ENCODE measurements at places on chromosomes 12 and 14. TPM values are rescaled to one million over a fixed set of nuclear protein-coding genes. Genes with fewer than 3 reads are reported as not detected.

GRCh38 chr12:27453421-27453820 is 6.9 kb downstream of the SMCO2 start:
- DNase-seq, result no peak

DNA sequence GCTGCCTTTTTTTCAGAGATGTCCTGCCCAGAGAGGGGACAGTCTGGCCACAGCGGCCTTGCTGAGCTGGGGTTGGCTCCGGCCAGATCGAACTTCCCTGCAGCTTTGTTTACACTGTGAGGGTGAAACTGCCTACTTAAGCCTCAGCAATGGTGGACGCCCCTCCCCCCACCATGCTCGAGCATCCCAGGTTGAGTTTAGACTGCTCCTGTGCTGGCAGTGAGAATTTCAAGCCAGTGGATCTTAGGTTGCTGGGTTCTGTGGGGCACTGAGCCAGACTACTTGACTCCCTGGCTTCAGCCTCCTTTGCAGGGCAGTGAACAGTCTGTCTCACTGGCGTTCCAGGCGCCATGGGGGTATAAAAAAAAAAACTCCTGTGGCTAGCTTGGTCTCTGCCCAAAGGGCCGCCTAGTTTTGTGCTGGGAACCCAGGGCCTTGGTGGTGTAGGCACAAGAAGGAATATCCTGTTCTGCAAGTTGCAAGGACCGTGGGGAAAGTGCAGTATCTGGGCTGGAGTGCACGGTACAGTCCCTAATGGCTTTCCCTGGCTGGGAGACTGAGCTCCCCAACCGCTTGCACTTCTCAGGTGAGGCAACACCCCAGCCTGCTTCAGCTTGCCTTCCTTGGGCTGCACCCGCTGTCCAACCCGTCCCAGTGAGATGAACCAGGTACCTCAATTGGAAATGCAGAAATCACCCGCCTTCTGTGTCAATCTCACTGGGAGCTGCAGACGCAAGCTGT is 79.1 kb downstream of the LRIG3 start:
- DNase-seq, result no peak

DNA sequence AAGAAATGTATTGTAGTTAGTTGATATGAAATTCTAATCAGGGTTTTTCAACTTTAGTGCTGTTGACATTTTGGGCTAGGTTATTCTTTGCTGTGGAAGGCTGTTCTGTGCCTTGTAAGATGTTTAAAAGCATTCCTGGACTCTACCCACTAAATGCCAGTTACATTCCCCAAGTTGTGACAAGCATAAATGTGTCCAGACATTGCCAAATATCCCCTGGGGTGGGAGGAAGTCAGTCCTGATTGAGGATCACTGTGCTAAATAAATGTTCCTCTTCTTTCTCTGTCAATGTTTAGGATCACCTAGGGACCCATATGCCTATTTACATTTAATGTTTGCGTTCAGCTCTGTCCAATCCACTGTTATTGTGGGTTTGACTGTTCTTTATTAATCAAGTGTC is 268.3 kb downstream of the TMTC2 start:
- DNase-seq, result no peak

The PSMA6 gene
- 372 TPM for total RNA-seq

DNA sequence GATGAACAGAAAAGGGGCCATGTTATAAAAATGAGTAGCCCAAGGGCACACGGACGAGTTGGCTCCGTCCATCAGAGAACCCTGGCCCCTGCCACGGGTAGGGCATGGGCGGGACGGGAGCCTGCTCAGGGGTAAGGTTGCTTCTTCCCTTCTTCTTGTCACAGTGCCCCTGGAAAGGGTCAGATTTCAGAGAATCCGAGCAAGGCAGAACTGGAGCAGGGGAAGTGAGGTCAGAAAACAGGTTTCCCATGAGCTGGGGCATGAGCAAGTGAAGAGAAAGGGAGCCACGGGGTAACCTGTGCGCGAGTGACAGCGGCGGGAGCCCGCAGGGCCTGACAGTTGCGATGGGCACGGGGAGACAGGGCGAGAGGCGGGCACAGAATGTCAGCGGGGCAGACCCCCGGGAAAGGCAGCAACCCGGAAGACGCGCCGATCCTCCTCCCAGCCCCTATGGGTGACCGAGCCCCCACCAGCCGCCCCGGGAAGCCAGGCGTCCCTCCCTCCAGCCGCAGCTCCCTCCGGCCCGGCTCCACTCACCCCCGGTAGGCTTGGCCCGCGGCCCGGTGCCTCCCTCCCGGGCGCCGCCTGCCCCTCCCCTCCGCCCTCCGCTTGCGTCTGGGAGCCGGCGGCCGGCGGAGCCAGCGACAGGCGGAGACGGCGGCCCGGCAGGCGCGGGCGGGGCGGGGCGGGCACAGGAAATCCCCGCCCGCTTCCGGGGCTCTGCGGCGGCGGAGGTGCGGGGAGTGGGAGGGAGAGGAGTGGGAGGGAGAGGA is at the start of gene ZNF641:
TSS of gene ZNF641 (minus strand) at position 671 of the 773 bp plus-strand sequence. CDS start 2,829 bp downstream, outside the sequence.
- DNase-seq, result peak; percentile 71

GRCh38 chr14:21109377-21110138 is 8.7 kb downstream of the TMEM253 start:
- DNase-seq, result no peak

The RDH12 gene
- total RNA-seq, result 0.20 TPM

DNA sequence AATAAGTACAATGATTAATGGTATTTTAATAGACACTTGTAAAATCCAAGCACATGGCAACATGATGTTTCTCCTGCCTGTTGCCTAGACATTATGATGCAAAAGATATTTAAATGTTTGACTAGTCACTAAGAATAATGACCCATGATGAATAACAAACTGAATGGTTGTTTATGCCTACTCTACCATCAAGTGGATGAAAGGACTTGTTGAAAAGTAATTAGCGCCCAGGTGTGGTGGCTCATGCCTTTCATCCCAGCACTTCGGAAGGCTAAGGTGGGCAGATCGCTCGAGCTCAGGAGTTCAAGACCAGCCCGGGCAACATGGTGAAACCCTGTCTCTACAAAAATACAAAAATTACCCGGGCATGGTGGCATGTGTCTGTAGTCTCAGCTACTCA is 30.7 kb downstream of the KIF21A start:
- DNase-seq, result no peak

GRCh38 chr14:30234966-30235365 is 307.3 kb upstream of the PRKD1 start:
- no peak for DNase-seq

GRCh38 chr12:132544498-132544897 is 54.5 kb downstream of the FBRSL1 start:
- no peak for DNase-seq

DNA sequence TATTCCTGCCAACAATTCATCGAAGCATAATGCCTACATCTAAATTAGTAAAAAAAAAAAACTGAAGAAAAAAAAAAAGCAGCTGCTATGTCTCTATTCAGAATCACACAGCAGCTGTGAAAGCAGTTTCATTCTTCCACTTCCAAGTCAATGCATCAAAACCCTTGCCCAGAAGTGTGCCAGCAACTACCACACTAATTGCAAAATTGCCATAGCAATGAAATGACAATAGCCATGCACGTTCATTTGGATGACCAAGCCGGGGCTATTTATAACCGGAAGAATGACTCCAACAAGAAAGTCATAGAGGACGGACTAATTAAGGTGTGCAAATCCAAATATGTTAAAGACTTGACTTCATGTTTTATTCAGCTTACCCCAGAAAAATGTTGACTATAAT is 42.5 kb downstream of the SLC2A13 start:
- DNase-seq, result peak; percentile 29

DNA sequence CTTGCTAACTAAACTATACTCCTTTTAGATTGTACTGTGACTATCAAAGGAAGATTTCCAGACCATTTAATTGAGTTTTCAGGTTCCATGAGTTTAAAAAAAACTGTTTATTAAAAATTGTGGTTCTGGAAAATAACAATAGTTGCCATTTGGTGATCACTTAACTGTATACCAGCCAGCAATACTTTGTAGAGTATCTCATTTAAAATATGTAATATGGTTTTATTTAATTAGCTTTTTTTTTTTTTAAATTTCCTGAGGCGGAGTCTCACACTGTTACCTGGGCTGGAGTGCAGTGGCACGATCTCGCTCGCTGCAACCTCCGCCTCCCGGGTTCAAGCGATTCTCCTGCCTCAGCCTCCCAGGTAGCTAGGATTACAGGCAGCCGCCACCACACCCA is 7.4 kb downstream of the MARK3 start:
- DNase-seq, result no peak

The CEBPE gene
- not detected for total RNA-seq

GRCh38 chr12:79961411-79961810 is 26.5 kb upstream of the PPP1R12A start:
- no peak for DNase-seq

GRCh38 chr14:22383515-22384166 is 205.4 kb downstream of the DAD1 start:
- DNase-seq, result no peak

The SLC2A13 gene
- total RNA-seq, result 0.96 TPM

The ZFYVE21 gene
- total RNA-seq, result 30.1 TPM

- DNase-seq, result peak; percentile 29
These were observed 3.1 kb downstream of the LRFN5 start for GRCh38 chr14:41609704-41610183.

DNA sequence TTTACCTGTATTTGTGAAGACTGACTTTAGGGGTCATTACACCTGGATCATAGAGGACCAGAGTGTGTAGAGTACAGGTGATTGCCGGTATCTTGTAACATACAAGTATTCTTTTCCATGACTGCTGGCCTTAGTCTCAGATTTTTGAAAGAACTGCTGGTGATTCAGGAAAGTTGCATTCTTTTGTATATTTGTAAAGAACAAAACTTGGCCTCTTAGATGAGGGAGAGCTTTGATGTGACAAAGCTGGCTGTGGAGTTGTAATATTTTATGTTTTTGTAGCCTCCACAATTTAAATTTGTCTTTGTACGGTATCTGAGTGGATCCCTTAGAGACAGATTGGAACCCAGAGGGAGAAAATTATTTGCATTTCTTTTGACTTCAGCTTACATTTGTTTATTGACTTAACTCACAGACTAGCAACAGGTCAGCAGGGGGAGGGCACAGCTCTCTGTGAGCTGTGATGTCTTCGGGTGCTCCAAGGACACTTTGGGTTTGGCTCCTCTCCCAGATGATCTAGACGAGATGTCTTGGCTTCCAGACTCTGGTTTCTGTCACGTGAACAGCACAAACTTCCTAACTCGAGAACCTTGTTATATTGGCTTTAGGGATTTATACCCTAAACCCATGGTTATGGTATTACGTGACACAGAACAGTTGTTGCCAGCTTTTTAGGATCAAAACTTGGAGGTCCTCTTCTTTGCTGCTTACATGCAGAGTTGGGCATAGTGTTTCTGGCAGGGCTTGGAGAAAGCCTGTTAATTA is 65.9 kb downstream of the DAAM1 start:
- peak; percentile 87 for DNase-seq

DNA sequence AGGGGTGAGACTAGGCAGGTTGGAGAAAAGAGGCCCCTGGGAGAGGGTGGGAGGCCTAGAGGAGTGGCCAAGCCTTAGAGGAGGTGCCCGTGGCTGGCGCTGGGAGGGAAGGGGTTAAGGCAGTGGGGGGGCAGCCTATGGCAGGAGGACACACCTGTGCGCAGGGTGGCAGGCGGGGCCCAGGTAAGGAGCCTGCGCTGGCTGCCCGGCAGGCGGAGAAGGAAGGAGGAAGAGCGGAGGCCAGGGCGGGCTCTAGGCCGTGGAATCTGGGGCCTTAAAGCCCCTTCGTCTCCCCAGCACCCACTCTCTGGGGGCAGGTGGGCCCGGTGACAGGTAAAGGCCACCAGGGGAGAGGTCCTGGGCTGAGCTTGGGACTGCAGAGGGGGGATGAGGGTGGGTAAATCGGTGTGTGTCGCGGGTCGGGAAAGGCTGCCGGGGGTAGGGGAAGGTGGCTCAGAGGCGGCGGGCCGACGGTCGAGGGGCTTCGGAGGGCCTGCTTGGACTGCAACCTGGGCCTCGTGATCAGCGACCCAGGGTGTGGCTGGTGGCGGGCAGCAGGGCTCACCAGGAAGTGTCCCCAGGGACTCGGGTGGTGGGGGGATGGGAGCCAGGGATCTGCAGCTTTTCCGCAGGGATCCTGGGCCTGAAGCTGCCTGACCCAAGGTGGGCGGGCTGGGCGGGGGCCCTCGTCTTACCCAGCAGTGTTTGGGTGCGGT is 7.3 kb downstream of the PHB2 start:
- DNase-seq, result no peak

GRCh38 chr12:48883305-48884161 is 17.9 kb upstream of the RND1 start:
- no peak for DNase-seq

- no peak for DNase-seq
These were observed 61.7 kb downstream of the TC2N start for GRCh38 chr14:91805659-91806058.

DNA sequence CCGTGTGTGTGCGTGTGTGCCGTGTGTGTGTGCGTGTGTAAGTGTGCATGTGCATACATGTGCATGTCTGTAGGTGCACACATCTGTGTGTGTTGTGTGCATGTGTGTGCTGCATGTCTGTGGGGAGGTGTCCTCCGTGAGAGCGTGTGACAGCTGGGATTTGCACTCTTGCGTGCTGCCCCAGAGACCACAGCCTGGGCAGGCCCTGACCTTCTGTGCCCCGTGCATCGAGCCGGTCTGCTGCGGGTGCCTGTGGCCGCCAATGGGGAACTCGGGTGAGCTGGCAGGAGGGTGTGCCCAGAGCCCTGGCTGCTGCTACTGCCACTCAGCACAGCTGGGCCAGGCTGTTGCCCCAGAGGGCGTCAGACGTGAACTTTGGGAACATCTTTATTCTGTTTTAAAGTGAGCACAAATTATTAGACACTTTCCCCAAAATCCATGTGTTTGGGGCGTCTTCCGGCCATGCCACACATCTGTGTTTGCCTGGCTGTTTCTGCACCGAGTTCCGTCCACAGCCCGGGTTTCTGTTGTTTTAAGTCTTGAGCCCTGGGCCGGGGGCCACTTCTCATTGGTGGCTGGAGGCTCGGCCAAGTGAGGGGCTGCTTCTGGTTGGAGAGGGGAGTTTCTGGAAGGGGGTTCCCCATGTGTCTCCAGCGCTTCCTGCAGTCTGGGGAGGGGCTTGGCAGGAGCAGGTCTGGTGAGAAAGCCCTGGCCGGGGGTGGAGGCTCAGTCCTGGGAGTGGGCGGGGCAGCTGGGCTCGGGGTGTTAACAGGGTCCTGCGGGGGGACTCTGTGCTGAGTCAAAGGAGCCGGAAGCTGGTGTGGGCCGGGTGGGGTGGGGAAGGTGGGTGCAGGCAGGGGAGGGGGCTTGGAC is 7.6 kb downstream of the CEP170B start:
- DNase-seq, result peak; percentile 86

DNA sequence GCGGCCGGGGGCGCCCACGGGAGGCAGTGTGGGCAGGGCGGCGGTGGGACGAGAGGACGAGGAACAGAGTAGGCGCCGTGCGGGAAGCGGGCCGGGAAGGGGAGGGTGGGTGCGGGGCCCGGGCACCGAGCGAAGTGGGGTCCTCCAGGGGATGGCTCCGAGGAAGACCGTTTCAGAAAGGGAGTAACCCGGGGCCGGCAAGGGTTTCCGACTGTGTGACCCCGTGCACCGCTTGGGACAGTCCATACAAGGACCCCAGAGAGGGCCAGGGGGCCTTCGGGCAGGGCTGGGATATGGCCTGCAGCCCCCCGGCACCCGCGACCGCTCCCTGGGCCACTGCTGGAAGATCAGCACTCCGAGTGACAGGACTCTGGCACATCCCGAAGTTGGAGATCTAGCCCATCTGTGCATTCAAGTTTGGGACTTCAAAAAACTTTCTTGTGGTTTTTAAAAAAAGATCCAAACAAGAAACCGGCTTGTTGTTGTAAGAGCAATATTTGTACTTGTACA is 448 bp downstream of the TSPAN9 start:
- DNase-seq, result peak; percentile 36

The GLS2 gene
- 1.5 TPM for total RNA-seq

The VTI1B gene
- 124 TPM for total RNA-seq

Measured in MG63 (cell line).